ENCODE measurements at places on chromosomes 3 and 15.

GRCh38 chr15:44593042-44593736 lies 56.2 kb downstream of the EIF3J start:
- DNase-seq: peak; percentile 53

GRCh38 chr3:51999846-52000245 lies 4.2 kb upstream of the RPL29 start:
- DNase-seq: no peak

GRCh38 chr3:39972508-39972907 lies 163.1 kb downstream of the MYRIP start:
- DNase-seq: no peak

GRCh38 chr15:89450076-89451006 lies 46.0 kb downstream of the RHCG start:
- no peak for DNase-seq

DNA sequence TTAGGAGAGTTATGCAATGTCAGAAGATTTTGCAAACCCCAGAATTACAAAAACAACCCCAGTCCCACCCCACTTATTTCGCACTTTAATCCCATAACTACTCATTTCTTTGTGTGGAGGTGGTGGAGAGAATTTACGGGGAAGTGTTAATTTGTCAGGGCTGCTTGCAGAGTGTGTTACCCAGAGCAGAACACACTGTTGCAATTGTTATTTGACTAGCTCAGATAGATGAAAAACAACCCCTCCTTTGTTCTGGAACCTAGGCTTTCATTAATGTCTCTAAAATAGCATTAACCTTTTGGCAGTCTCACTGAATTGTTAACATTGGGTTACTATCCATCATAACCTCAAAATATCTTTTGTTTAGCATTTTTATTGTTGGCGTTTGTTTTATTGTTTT lies 55.8 kb upstream of the MINAR1 start:
- DNase-seq: no peak

- no peak for DNase-seq
Measured at GRCh38 chr3:132071043-132071442, 36.2 kb upstream of the CPNE4 start.

GRCh38 chr3:129460155-129460554 lies 20.1 kb downstream of the IFT122 start:
- DNase-seq: no peak

DNA sequence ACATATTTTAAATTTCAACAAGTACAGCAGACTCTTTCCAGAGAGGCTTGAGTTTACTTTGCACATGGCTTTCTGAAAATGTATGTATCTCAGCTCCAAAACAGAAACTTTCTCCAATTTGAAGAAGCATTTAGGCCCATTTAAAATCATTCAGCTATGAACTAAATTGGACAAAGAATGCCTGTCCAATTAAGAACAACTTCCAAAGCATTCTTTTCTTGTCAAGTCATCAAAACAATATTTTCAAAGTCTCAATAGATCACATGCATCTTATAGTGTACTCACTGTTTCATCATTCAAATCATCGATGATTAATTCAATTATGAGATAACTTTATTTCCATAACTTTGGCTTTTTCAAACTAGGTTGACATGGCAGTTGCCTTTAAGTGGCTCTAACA lies 95.2 kb downstream of the KBTBD8 start:
- DNase-seq: no peak

DNA sequence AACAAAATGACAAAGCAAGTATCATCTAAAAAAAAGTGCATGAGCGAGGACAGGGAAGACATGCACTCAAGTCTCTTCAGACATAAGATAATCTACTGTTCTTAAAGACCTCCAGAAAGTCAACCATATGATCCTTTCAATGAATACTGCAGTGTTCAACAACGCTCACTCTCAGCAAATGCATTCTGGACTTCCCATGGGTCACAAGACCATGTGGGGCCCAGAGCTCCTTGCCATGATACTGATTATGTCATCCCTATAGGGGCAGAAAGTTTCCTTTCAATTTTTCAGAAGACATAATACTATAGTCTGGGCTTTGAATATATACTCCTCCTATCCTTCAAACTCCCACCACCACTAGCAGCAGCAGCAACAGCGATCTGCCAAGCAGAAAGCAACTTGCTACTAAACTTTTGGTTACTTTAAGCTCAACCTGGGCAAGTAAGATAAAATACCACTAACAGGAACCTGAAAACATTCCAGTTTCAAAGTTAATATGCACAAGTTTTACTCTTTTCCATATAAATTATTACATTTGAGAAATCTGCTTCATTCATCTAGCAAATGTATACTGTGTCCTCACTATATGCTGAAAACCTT lies 143.5 kb downstream of the ADAM10 start:
- DNase-seq: no peak

GRCh38 chr3:179264449-179264848 lies 13.5 kb upstream of the KCNMB3 start:
- DNase-seq: no peak

DNA sequence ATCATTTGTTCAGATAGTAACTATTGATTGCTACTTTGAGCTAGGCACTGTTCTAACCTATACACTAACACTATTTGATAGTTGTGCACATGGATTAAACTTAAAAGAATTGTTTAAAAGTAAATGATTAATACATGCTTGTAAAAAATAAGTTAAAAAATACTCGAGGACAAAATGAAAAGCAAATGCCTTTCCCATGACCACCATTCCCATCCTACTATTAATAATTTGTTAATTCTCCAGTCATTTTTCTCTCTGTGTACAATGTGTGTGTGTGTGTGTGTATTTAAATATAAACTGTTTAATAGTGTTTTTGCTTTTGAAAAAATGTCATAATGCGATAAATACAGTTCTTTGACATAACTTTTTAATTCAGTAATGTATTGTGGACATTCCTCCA lies 78.7 kb upstream of the KCNMB2 start:
- no peak for DNase-seq

GRCh38 chr15:48869966-48870365 lies 8.0 kb upstream of the EID1 start:
- no peak for DNase-seq
